Immature natural killer cell (primary cell): ENCODE measurements at places on chromosomes 1 and 21. TPM values are rescaled to one million over a fixed set of nuclear protein-coding genes. Genes with fewer than 3 reads are reported as not detected.
A peak's percentile ranks its signal among the peaks of the same experiment; 100 is the strongest.

The HSD3B1 gene
- polyA plus RNA-seq, result not detected

The SYTL1 gene
- polyA plus RNA-seq, result 157 TPM

The TMEM79 gene
- 2.0 TPM for polyA plus RNA-seq

The TMEM240 gene
- polyA plus RNA-seq, result not detected

- peaks cover 36% of the 10 kb centered on the region for H3K4me1 ChIP-seq
- DNase-seq, result peak; percentile 78
- no peaks in the 10 kb centered on the region for H3K36me3 ChIP-seq
- H3K27ac ChIP-seq, result peak overlapping the region; percentile 88
- peaks cover 28% of the 10 kb centered on the region for H3K27me3 ChIP-seq
Measured at GRCh38 chr1:156126630-156127534, 12.4 kb downstream of the LMNA start.

- H3K4me3 ChIP-seq, result no peak overlapping the region
- H3K27ac ChIP-seq, result no peak overlapping the region
- H3K36me3 ChIP-seq, result no peaks in the 10 kb centered on the region
- DNase-seq, result no peak
- no peaks in the 10 kb centered on the region for H3K4me1 ChIP-seq
- peaks cover 3% of the 10 kb centered on the region for H3K27me3 ChIP-seq
Measured at GRCh38 chr21:45304945-45305344, 17.2 kb upstream of the POFUT2 start.

GRCh38 chr1:248165186-248165585 is 9.4 kb upstream of the OR2M2 start:
- H3K4me1 ChIP-seq, result no peaks in the 10 kb centered on the region
- H3K27ac ChIP-seq, result no peak overlapping the region
- no peaks in the 10 kb centered on the region for H3K36me3 ChIP-seq
- DNase-seq, result no peak
- H3K4me3 ChIP-seq, result no peak overlapping the region

DNA sequence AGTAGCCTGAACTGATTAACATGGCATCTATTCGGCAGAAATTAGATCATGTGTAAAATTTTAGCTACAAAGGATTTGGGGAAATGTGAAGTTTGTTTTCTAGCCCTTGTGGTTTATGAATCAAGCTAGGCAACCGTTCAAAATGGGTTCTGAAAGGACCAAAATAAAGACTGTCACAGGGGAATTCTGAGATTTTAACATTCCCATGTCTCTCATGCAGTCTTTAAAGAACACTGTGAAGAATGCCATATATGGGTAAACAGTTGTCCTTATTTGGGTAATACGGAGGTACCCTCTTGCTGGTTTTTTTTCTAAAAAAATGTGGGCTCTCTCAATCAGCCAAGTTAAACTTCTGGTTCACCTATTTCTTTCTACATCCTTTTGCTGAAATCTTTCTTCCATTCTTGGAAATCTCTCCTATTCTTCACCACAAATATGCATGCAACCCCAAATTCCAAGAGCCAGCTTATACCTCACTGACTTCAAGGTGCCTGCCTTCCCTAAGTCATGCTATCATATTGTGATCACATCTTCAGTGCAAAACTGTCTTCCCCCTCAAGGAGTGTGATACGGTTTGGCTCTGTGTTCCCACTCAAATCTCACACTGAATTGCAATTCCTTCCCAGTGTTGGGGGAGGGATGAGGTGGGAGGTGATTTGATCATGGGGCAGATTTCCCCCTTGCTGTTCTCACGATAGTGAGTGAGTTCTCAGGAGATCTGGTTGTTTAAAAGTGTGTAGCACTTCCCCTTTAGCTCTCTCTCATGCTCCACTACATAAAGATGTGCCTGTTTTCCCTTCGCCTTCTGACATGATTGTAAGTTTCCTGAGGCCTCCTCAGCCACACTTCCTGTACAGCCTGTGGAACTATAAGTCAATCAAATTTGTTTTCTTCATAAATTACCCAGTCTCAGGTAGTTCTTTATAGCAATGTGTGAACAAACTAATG is 308.7 kb downstream of the TTLL7 start:
- H3K27ac ChIP-seq, result no peak overlapping the region
- peaks cover 2% of the 10 kb centered on the region for H3K4me1 ChIP-seq
- no peak overlapping the region for H3K4me3 ChIP-seq
- H3K36me3 ChIP-seq, result no peaks in the 10 kb centered on the region
- DNase-seq, result no peak

- peaks cover 18% of the 10 kb centered on the region for H3K27me3 ChIP-seq
- peaks cover 57% of the 10 kb centered on the region for H3K4me1 ChIP-seq
- H3K36me3 ChIP-seq, result peaks cover 6% of the 10 kb centered on the region
- no peak for DNase-seq
- H3K4me3 ChIP-seq, result no peak overlapping the region
Measured at GRCh38 chr1:15245593-15246360, 1.2 kb upstream of the FHAD1 start.
